Thoracic aorta (tissue), 2 donors: ENCODE measurements at places on chromosomes 4 and X.

DNA sequence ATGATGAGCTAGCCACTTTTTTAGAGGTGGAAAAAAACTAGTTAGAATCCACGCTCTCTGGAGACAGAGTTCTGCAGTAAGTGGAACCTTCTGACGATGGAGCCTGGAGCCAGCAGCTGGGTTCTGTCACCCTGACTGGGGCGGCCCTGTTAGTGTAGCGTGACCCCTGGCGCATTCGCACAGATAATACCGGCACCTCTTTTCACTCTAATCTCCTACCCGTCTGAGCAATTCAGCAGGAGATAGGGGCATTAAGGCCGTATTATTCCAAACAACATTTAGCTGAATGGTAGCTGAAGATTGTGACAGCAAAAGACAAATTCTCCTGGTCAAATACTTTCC, 292.6 kb downstream of the FBXO8 start:
- H3K27me3 ChIP-seq, result no peaks in the 10 kb centered on the region
- no peaks in the 10 kb centered on the region for H3K36me3 ChIP-seq
- no peak for DNase-seq
- no peak overlapping the region for H3K27ac ChIP-seq

GRCh38 chr4:144579411-144580030, 66.4 kb upstream of the HHIP start:
- no peak overlapping the region for H3K27ac ChIP-seq
- no peak overlapping the region for H3K4me3 ChIP-seq
- H3K4me1 ChIP-seq, result no peaks in the 10 kb centered on the region
- DNase-seq, result no peak
- no peaks in the 10 kb centered on the region for H3K36me3 ChIP-seq

DNA sequence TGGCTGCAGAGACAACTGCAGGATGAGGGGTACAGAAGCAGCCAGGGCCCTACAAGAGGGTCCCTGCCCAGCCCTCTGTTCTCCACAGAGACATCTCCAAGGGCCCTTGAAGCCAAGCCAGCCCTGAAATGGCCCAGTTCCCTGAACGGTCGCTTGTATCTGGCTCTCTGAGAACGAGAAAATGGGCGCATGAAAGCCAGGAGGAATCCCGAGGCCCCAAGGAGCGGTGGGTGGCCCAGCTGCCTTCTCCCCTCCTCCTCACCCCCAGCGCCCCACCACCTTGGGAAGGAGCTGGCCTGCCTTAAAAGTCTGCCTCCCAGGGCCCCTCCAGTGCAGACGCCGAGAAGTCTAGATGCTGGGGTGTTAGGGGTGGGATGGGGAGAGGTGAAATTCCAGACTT, 5.7 kb downstream of the ZNF185 start:
- H3K4me3 ChIP-seq, result no peak overlapping the region
- no peak for DNase-seq
- H3K4me1 ChIP-seq, result peaks cover 32% of the 10 kb centered on the region
- H3K27me3 ChIP-seq, result no peaks in the 10 kb centered on the region

- H3K4me3 ChIP-seq, result no peak overlapping the region
- no peaks in the 10 kb centered on the region for H3K27me3 ChIP-seq
- no peak for DNase-seq
- H3K36me3 ChIP-seq, result no peaks in the 10 kb centered on the region
These were observed 11.6 kb upstream of the CENPVL2 start for GRCh38 chrX:51694254-51694653.

GRCh38 chr4:87353592-87353991, 30.9 kb upstream of the HSD17B13 start:
- no peak for DNase-seq
- H3K36me3 ChIP-seq, result no peaks in the 10 kb centered on the region
- H3K27me3 ChIP-seq, result no peaks in the 10 kb centered on the region
